ENCODE measurements at places on chromosomes 7 and 10.

GRCh38 chr10:132577350-132578003 is 39.9 kb downstream of the INPP5A start:
- DNase-seq = no peak

DNA sequence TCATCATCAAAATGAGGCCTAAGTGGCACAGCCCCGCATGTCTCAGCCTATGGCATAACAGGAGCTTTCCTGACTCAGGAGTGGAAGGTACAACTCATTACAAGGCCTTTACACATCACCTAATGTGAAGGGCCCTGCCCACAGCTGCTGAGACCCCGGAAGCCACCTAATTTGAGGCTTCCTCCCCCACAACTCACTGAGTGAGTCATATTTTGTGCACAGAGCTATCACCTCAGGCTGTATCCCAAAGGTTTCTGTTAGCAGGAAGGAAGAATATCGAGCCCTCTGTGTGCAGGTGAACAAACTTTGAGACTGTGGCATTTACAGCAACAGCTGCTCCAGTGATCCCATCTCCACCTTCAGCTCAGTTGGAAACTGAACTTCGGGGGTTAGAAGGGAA is 20.6 kb downstream of the HTR5A start:
- DNase-seq = peak; percentile 75

GRCh38 chr10:130968964-130969363 is 342.6 kb downstream of the TCERG1L start:
- DNase-seq = no peak

- no peak for DNase-seq
Measured at GRCh38 chr10:52778511-52779392, 6.2 kb upstream of the MBL2 start.

GRCh38 chr7:42628054-42628453 is 283.8 kb downstream of the C7orf25 start:
- no peak for DNase-seq

- DNase-seq = no peak
Measured at GRCh38 chr7:15557686-15558085, 4.1 kb downstream of the AGMO start.

DNA sequence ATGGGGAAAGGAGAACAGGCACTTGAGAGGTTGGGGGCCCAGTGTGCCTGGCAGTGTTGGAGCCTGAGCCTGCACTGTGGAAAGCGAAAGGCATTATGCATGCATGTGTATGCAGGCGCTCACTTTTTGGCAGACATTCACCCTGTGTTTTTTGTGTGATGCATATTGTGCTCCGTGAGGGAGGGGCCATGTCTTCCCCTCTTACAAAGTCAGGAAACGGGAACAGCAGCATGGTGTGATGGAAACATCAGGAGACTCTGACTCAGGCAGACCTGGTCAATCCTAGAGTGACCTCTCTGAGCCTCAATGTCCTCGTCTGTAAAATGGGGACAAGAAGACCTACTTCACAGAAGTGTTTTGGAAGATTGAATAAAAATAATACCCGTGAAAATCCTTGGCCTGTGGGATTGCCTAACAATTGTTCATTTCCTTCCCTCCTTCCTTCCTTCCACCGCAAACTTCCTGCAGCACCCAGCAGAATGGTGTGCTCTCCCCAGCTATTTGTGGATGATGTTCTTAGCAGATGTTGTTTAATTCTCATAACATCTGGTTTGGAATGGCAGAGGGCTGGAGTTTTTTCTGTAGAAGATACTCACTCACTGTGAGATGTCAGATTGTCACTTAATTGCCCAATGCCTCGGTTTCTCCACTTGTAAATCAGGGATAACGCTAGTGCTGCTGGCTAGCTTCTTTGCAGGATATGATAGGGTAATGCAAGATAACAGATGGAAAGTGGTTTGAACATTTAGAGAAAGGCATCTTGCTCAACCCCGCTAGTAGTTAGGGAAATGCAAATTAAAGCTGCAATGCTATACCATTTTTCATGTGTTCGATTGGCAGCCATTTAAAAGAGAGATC is 39.8 kb downstream of the CDH23 start:
- DNase-seq = no peak

DNA sequence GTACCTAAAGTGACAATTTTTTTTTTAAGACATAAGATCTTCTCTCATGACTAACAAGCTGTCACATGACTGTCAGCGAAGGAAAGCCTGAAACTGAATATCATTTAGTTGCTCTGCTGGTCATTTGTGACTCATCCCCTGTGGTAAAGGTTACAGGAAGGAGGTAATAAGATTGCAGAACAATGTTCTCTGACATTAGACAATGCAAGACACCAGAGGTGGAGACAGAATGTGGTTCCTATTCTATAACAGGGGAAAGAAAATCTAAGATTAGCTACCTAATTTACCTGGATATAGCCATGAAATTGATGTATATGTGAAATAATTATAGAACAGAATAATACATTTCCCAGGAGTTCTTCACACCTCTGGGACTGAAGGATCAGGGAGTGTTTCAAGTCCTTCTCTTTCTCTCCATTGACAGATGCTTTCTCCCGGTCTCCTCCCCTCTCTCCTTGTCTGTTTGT is 47.7 kb downstream of the LRGUK start:
- DNase-seq = peak; percentile 91

DNA sequence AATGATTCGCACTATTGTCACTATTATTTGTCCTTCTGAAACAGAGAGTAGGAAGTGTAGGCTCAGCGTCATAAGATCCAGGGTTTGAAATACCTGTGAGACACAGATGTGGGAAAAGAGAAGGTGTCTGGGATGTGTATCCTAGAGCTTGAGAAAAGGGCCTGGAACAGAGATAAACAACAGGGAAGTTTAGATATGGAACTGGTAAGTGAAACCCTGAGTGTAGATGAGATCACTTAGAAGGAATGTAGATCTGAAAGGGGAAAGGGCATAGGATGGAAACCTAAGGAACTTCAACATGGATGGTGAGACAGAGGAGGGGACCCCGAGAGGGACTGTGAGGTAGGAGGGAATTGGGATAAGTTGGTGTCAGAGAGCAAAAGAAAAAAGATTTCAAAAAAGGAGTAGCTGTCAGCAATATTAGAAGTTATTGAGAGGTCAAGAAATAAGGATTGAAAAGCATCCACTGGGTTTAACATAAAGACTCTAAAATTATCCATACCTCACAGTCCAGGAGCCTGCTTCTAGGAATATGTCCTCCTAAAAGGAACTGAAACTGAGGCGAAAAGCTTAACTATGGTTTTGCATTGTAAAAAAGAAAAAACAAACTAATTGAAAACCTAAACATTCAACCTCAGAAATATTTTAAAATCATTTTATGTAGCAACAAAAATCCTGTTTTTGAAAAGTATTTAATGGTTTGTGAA is 119.2 kb upstream of the NPVF start:
- DNase-seq = no peak

DNA sequence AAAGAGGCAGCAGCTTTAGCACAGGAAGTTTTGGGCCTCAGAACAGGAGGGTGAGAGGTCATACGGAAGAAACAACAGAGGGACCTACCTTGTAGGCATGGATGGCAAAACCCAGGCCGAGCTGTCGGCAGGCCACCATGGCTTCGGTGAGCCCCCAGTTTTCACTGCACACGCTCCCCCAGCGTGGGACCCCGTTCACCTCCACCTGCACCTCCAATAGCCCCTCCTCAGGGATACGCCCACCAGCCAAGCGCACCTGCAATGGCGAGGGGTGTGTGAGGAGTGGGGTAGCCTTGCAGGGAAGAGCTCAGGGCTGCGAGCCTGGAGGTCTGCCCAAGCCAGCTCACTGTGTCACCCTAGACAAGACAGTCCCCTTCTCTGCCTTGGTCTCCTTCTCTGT is 11.3 kb downstream of the LOXL4 start:
- DNase-seq = no peak

GRCh38 chr7:98079891-98080648 is 26.6 kb upstream of the LMTK2 start:
- no peak for DNase-seq

- DNase-seq = no peak
Measured at GRCh38 chr7:133056370-133057238, 25.3 kb downstream of the CHCHD3 start.

- no peak for DNase-seq
Measured at GRCh38 chr10:27581225-27581624, 77.1 kb downstream of the RAB18 start.

GRCh38 chr10:119824299-119824698 is 48.3 kb downstream of the MCMBP start:
- DNase-seq = no peak

DNA sequence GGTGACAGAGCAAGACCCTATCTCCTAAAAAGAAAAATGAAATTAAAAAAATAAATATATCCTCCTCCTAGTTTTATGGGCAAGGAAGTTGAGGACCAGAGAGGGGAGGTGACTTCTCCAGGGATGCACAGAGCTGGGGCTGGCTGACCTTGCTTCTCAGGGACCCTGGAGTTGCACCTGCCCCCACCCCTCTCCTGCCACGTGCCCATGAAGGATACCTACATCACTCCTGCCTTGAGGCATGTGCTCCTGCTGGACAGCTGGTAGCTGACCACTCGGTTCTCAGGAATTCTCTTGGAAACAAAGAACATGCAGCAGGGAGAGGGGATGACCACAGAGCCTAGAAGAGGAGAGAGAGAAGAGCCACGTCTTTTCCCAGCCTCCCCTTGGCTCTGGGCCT is 522 bp downstream of the CCL24 start:
- DNase-seq = no peak

DNA sequence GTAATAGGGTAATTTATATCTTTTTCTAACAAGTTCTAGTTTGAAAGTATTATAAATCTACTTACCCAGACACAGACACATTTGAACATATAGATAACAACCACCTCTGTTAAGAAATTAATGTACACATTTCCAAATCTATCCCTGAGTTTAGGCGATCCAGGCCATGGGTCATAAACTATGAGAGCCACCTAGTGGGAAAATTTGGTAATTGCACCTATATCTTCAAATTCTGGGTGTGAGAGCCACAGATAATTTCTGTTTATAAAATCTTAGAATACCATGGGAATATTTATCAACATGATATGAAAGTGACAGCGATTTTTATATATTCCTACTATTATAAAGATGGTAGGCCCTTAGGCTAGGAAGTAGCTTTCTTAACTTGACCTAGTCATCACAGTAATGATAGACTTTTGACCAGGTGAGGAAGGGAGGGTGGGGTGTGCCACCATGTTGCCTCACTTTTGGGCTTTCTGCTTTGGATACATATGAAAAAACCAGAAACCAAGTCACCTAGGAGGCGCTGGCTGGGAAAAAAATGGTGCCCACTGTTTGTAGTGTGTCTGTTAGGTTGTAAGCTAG is 8.0 kb upstream of the EPHA1 start:
- DNase-seq = no peak

GRCh38 chr10:31034098-31034909 is 2.6 kb upstream of the ZNF438 start:
- DNase-seq = peak; percentile 84

DNA sequence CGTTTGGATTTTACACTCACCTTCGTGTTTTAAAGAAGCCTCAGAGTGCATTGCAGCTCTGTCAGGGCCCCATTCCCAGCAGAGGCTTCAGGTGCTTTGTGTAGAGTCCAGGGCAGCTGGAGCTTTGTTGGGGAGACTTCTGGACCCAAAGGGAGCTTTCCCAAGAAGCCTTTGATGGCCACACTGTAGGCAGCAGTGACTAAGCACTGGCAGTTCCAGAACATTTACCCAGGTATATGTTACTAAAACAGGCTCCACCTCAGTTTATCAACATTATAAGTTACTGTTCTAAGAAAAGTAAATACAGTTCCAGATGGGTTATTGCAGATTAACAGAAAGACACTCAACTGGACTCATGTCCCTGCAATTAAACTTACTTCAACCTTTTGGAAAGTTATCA is 66.8 kb downstream of the LANCL2 start:
- no peak for DNase-seq

DNA sequence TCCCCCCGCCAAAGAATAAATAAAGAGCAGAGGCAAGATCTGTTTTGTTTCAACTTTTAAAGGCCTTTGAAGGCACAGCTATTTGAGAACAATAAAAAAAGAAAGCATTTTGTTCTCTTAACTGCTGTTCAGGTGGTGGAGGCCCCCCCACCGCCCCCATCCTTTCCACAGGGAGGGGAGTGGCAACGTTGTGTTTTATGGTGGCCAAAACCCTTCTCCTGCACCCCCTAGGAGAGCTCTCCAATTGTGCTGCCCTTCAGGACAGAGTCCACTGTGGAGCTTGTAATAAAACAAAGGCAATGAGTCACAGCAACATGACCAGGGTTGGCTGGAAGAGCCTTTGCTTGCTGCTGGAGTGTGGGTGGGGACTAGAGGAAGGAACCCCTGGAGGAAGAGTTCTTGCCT is 987.9 kb downstream of the KCNMA1 start:
- peak; percentile 13 for DNase-seq

DNA sequence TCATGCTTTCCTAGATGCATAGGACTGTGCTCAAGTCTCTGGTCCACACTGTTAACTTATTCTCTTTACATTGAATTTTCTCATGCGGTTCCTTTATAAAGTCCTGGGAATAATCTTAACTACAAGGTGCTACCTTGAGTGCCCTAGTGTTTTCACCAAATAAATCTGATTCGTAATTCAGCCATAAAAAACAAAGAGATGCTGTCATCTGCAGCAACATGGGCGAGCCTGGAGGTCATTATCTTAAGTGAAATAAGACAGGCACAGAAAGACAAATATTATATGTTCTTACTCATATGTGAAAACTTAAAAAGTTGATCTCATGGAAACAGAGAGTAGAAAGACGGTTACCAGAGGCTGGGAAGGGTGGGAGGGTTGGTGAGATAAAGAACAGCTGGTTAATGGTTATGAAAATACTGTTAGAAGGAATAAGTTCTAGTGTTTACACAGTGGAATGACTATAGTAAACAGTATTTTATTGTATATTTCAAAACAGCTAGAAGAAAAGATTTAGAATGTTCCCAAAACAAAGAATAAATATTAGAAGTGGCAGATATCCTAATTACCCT is 38.3 kb downstream of the NT5C3A start:
- no peak for DNase-seq

- DNase-seq = peak; percentile 90
Measured at GRCh38 chr7:98049034-98049433, 57.6 kb upstream of the LMTK2 start.

GRCh38 chr7:35348611-35349400 is 94.9 kb upstream of the TBX20 start:
- DNase-seq = no peak

DNA sequence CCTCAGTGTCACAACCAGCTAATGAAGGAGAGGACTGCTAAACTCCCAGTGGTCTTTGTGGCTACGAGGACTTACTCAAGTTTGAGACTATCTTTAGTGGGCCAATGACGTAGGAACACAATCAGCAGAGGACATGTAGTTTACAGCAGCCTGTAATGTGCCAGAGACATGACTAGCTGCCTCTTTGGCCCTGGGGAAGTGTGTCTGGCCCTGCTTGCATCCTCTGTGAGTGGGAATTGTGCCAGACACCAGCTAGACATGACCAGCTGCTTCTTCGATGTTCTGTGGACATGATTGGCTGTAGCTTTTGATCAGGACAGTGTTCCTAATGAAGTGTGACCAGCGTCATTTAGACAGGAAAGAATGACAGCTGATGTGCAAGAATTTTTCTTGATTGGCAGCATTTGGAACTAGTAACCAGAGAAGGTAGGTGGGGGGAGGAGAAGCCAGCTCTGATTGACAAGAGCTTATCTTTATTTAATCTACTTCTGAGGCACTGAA is 141.7 kb downstream of the AUTS2 start:
- DNase-seq = no peak

- no peak for DNase-seq
Measured at GRCh38 chr10:122029499-122030199, 40.7 kb downstream of the TACC2 start.

Measured in mammary epithelial cell (primary cell).